Activated T-cell treated with anti-CD3 and anti-CD28 coated beads, Interleukin-2, amount 50 U/mL, for 72 hours (primary cell): ENCODE measurements at places on chromosomes 7 and 10. TPM values are rescaled to one million over a fixed set of nuclear protein-coding genes. Genes with fewer than 3 reads are reported as not detected.

ZNF365 gene
- total RNA-seq: 0.30 TPM

SEMA3E gene
- total RNA-seq: not detected

PRF1 gene
- 44.5 TPM for total RNA-seq

H2BK1 gene
- total RNA-seq: 4.4 TPM

ACTL6B gene
- total RNA-seq: not detected

MBLAC1 gene
- 3.2 TPM for total RNA-seq

LFNG gene
- total RNA-seq: 30.0 TPM

- no peak for DNase-seq
Observed at GRCh38 chr10:8074881-8075280, 20.4 kb downstream of the GATA3 start.

- DNase-seq: no peak
Observed at GRCh38 chr7:121337398-121337797, 8.6 kb downstream of the WNT16 start.

DNA sequence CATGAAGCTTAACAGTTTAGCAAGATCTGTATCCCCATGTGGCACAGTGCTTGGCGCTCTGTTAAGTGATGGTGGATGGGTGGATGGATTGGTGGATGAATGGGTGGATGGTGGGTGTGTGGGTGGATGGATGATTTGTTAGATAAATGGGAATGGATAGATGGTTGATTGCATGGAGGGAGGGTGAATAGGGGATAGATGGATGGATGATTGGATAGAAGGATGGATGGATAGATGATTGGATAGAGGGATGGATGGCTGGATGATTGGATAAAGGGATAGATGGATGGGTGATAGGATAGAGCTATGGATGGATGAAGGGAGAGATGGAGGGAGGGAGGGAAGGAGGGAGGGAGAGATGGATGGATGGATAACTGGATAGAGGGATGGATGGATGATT is 229.7 kb downstream of the CUX1 start:
- DNase-seq: no peak

GRCh38 chr10:4515721-4516120 is 310.3 kb upstream of the AKR1E2 start:
- DNase-seq: no peak

GRCh38 chr10:1117651-1118050 is 61.5 kb downstream of the WDR37 start:
- no peak for DNase-seq

DNA sequence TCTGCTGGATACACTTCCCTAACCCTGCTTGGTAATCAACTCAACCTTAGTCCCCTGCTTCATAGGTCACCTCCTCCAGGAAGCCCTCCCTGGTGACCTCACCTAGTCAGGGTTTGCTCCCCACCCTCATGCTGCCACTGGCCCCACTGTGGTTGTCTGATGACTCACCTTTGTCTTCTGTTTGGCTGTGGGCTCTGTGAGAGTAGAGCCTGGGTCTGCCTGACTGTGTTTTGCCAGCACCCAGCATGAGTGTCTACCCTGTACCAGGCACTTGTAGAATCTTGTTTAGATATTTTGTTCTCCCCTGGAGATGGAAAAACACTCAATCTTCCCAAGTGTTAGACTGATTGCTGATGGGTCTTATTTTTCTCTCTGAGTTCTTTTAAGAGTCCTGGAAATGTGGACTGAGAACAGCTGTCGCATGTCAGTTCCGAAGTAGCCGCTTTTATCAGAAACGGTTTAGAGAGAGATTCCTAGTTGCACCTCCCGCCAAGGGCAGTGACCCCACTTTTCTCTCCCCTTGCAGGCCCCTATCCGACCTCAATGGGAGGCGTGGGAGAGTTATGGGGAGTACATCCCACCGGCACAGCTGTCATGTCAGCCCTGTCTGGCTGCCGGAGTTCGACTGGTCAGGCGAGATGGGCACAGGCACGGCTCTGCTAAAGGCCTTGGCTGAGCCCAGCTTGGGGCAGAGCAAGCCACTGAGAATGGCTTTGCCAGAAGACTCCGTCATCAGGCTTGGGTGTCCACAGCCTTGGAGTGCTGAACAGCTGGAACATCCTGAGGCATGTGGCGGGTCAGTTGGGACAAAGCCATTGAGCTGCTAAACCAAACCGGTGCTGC is 134.3 kb downstream of the GRK5 start:
- peak; percentile 71 for DNase-seq

DNA sequence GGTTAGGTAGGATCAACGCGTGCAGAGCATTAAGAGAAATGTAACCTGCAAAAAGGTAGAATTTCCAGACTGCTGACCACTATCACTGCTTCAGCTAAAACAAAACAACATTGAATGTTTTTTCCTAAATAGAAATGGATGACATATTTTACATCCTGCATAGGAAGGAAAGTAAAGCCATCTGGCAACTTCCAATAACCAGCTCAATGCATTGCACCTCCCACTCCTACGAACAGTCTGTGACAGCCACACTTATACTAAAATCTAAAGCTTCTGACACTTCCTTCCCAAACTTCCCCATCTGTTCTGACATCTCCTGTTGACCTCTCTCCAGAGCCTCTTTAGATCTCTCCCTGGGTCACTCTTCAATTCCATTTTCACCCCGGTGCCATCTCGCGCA is 47.1 kb downstream of the NRCAM start:
- DNase-seq: no peak

- no peak for DNase-seq
Observed at GRCh38 chr7:77157446-77157845, 35.0 kb downstream of the CCDC146 start.

DNA sequence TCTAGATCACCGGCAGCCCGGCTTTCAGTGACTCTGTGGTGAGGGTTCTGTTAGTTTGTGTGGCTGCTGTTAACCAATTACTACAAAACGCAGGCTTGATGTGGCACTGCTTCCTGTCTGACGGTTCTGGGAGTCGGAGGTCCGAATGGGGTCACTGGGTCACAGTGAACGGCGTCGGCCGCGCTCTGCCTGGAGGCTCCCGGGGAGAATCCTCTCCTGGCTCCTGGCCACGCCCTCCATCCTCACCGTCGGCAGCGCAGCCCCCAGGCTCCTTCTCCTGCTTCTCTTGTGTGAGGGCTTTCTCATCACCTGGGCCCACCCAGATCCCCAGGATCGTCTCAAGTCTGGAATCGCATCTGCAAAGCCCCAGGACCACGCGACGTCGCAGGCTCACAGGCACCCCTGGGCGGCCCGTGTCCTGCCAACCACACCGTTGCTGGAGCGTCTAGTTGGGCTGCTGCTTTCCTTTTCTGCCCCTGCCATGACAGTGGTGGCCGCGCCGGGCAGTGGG is 31.8 kb upstream of the NKX6-2 start:
- DNase-seq: no peak

- no peak for DNase-seq
Observed at GRCh38 chr10:127047878-127048238, 142.6 kb downstream of the DOCK1 start.

GRCh38 chr10:93852476-93853095 is 41.2 kb upstream of the SLC35G1 start:
- DNase-seq: no peak

GRCh38 chr10:4405828-4406227 is 420.2 kb upstream of the AKR1E2 start:
- DNase-seq: no peak

DNA sequence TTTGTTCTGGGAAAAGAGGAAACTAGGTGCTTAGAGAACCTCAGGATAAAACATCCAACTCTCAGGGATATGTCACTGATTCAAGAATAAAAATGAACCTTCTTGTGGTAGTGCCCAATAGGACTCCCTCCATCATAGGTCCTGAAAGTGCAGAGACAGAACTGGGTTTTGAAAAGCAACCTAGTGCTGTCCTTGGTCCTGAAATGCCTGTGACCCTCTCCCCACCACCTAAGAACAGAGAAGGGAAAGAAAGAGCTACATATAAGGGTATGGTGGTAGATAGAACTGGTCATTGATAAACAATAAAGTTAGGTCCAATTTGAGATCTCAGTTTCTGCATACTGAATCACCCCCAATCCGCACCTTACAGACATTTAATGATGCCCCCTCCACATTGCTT is 953.3 kb downstream of the XPNPEP1 start:
- DNase-seq: no peak
